ENCODE measurements at places on chromosomes 3 and 15.

DNA sequence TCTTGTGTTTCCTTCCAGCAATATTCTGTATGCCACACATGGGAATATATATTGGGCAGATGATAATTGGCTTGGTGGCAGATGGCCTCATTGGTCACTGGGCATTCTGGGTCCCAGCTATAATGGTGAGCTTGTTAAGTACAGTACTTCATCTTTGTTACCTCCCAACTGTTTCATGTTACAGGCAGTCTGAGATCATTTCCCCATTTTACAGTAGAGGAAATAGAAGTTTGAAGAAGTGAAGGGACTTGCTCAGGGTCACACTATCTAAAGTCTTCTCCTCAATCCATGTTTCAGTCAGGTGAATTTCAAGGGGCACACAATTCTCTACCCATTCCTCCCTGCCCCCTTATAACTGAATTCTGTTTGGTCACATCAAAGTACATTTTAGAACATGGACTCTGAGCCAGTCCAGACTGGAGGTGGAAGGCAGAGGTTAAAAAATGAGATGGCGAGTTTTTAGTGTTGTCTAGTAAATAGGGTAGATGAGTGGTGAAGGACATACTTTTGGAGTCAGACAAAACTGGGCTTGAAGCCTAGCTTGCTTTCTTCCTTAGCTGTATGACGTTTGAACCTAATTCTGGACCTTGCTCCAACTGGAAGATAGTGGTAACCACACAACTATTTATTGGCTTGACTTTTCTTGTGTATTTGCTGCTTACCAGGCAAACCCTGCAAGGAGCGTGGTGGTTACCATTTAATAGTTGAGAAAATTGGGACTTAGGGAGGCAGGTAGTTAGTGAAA is 2.5 kb downstream of the EEFSEC start:
- DNase-seq: no peak

DNA sequence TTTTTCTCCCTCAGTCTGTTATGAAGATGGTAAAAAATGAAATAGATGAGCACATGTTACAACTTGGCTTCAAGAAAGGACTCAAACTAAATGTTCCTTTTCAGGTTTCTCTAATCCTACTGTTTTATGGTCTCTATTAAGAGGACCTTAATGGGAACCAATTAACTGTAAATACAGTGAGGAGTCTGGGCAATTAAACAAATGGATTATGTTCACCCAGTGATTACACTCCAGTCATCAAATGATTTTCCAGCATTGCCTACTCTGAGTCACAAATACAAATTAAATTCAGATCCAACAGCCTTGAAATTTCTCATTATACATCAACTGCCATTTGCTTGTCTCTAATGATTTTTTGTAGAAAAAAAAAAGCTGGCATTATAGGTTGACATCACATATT is 129.2 kb downstream of the NEK10 start:
- no peak for DNase-seq

DNA sequence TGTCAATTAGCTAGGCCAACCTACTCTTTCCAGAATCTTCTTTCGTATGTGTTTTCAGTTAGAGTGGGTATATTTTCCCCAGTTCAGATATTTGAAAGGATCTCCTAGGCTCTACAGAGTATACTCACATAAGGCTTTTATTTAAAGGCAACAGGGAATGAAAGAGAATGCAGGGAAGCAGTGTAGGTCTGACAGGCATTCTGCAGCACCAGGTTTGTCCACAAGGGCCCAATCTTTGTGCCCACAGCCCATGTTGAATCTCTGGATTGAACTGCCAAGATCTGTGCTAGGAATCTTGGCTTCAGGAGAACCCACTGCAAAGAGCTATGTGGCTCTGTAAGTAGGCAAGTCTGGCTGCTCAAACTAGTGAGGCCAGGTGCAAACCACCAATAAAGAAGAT is 24.2 kb upstream of the GALNT15 start:
- no peak for DNase-seq

GRCh38 chr3:17054982-17055343 is 170.2 kb downstream of the PLCL2 start:
- DNase-seq: no peak

DNA sequence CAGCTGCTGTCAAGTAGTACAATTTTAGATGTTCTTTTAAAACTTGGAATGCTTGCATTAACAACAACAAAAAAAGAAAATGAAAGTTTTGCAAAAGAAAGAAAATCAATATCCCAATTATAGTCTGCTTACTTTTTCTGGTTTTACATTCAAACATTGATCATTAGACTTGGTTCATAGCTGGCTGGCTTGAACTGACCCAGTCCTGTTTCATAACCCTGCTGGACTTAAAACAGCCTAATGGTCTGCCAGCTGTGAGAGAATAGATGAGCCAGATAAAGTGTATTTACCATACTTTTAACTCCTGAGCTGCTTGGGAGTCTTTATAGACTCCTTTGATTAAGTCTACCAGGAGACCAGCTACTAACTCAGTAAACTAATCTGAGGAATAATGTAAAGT is 59.2 kb downstream of the PIAS1 start:
- no peak for DNase-seq

- no peak for DNase-seq
These were observed 36.9 kb upstream of the C15orf39 start for GRCh38 chr15:75164625-75165350.

DNA sequence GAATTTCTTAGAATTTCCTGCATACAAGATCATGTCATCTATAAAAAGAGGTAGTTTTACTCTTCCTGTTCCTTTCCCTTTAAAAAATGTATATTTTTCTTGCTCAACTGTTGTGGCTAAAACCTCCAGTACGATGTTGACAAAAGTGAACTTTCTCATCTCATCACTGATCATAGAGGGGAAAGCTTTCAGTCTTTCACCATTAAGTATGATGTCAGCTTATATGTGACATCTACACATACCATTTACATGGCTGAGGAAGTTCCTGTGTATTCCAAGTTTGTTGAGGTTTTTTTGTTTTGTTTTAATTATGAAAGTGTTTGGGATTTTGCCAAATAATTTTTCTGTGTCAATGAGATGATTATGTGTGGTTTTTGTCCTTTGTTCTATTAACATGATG is 173.6 kb downstream of the PLD1 start:
- no peak for DNase-seq

- peak; percentile 72 for DNase-seq
These were observed 42.9 kb downstream of the IDH2 start for GRCh38 chr15:90059208-90059985.

DNA sequence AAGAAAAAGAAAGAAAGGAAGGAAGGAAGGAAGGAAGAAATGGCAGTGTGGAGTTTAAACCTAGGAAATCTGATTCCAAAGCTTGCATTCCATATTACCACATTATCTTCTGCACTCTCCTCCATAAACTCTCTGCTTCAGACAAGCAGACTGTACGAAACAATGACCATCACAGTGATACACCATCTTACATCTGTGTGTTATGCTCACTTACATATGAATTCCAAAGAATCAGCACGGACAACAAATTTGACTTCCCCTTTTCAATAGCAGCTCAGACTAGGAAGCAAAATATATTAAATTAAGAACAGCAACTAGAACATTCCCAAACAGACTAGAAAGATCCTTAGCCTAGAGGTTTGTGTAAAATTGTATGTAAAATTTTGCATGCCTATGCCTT is 18.0 kb upstream of the PPM1L start:
- DNase-seq: no peak

- no peak for DNase-seq
These were observed 234.7 kb upstream of the PLSCR5 start for GRCh38 chr3:146839727-146840375.

- DNase-seq: no peak
These were observed 62.0 kb downstream of the TLE3 start for GRCh38 chr15:70035719-70036077.

DNA sequence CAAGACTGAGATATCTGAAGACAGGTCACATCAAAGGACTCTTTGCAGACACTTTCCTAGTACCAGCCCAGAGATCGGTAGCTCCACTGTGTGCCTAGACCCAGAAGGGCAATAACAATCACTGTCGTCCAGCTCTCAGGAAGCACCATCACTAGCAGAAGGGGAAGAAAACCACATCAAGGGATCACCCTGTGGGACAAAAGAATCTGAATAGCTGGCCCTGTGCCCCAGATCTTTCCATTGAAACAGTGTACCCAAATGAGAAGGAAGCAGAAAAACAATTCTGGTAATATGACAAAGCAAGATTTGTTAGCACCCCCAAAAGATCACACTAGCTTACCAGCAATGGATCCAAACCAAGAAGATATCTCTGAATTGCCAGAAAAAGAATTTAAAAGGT is 404.4 kb upstream of the NECTIN3 start:
- DNase-seq: no peak

Measured in CD4-positive, alpha-beta T cell treated with Interleukin-6 for 4 hours (primary cell).